ENCODE measurements at places on chromosomes 12 and 14. TPM values are rescaled to one million over a fixed set of nuclear protein-coding genes. Genes with fewer than 3 reads are reported as not detected.

GRCh38 chr12:100359822-100360221, 2.9 kb downstream of the SLC17A8 start:
- H3K27ac ChIP-seq, result no peak overlapping the region
- DNase-seq, result no peak
- peaks cover 22% of the 10 kb centered on the region for H3K27me3 ChIP-seq

GRCh38 chr14:34211732-34212131, 250.3 kb downstream of the SPTSSA start:
- peaks cover 8% of the 10 kb centered on the region for H3K4me1 ChIP-seq
- H3K36me3 ChIP-seq, result no peaks in the 10 kb centered on the region
- no peak overlapping the region for H3K4me3 ChIP-seq
- H3K27me3 ChIP-seq, result peaks cover 9% of the 10 kb centered on the region

DNA sequence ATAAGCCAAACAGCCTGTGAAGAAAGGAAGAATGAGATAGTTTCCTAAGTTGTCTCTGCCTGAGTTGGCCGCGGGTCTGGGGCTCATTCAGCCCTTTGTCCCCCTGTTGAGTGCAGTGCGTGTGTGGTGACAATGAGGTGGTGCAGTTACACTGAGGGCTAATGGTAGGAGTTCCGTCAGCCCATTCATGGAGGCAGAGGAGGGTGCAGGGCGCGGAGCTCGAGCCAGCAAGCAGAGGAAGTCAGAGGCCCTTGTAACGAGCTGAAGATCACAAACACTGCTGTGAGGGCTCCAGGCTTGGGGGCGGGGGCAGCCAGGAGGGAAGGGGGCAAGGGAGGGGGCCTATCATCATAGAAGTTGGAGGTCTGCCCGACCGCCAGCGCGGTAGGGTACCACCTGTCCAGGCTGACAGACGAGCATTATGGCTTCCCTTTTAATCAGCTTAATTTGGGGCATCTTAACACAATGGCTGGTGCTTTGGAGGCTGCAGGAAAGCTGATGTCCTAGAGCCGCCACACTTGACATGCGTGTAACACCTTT, 20.5 kb downstream of the CCND2 start:
- H3K4me1 ChIP-seq, result peaks cover 68% of the 10 kb centered on the region
- H3K36me3 ChIP-seq, result peaks cover 91% of the 10 kb centered on the region
- DNase-seq, result no peak
- H3K27ac ChIP-seq, result peak overlapping the region; percentile 92
- H3K27me3 ChIP-seq, result no peaks in the 10 kb centered on the region
- H3K4me3 ChIP-seq, result peak overlapping the region; percentile 44

- H3K4me3 ChIP-seq, result no peak overlapping the region
- H3K36me3 ChIP-seq, result no peaks in the 10 kb centered on the region
- no peak overlapping the region for H3K27ac ChIP-seq
- no peaks in the 10 kb centered on the region for H3K27me3 ChIP-seq
Observed at GRCh38 chr12:83250866-83251265, 564.2 kb downstream of the TMTC2 start.

DNA sequence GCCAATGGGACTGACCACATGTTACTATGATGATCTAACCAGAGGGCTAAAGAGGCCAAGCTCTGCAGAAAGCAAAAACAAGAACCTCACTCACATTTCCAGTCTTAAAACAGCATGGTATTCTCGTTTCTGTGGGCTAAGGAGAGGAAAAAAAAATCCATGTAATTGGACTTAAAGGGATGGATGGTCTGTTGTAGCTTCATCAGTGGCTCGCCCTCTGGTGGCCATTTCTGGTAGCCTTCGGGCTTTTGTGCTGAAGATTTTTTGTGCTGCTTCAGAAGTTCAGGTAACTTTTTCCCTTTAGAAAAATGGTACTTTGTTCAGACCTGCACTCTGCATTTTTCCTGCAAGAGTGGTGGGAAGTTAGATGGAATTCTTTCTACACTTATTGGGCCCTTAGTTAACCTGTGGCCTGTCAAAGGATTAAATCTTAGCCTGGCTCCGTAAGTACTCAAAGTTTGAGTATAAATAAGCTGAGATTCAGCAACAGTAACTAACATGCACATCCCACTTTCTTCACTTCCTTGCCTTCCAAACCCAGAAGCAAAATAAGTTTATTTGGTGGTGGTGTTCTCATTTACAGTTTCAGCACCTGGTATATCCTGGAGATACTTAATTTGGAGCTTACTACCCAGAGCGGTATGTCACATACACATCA, 22.3 kb downstream of the DCAF4 start:
- H3K27me3 ChIP-seq, result no peaks in the 10 kb centered on the region
- no peaks in the 10 kb centered on the region for H3K4me1 ChIP-seq
- H3K27ac ChIP-seq, result no peak overlapping the region
- H3K36me3 ChIP-seq, result peaks cover 20% of the 10 kb centered on the region

- H3K4me1 ChIP-seq, result peaks cover 6% of the 10 kb centered on the region
- no peaks in the 10 kb centered on the region for H3K36me3 ChIP-seq
- H3K4me3 ChIP-seq, result no peak overlapping the region
- peaks cover 13% of the 10 kb centered on the region for H3K27me3 ChIP-seq
- DNase-seq, result no peak
Observed at GRCh38 chr14:100651999-100652508, 64.8 kb upstream of the BEGAIN start.

DNA sequence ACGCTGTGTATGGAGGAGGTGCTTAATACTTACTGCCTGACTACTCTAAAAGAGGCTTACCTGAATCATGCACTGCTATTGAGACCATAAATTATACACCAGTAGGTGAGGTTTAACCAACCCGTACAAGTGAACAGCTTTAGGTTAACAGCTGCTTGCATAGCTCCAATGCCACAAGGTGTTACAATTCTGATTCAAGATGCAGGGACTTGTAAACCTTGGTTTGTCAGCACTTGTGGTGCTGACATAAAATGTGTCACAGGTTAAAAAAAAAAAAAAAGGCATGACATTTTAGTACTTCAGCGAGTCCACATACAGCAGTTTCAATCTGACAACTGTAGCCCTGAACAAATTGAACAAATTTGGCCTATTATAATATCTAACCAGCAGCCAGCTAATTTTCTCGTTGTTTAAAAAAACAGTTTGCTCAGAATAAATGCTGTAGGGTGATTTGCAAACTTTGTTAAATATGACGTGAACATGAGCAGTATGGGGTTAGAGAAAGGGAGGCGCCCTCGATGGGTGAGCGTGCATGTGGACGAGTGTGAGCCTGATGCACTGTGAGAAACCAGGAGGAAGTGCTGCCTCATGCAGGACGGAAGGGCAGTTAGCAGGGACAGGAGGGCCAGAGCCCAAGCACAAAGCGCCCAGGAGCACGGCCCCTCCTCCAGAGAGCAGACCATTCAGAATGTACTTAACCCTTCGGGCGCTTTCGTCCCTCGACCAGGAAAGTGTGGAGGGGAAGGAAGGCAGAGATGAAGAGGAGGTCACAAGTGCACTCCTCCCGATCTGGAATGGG, 44.7 kb downstream of the TCHP start:
- no peak overlapping the region for H3K4me3 ChIP-seq
- H3K27me3 ChIP-seq, result no peaks in the 10 kb centered on the region
- peaks cover 21% of the 10 kb centered on the region for H3K36me3 ChIP-seq
- DNase-seq, result no peak

DNA sequence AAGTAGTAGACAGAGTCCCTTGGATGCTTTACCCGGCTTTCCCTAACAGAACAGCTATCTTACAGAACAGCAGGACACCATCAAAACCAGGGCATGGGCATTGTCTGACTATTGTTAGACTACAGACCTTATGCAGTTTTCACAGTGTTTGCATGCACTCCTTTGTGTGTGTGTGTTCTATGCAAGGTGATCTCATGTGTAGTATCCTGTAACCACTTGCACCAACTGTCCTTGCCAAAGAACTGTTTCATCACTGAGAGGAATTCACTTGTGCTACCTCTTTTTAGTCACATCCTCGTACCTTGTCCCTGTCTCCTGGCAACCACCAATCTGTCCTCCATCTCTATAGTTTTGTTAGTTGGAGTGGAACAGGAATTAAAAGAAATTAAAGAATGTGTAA, 183.6 kb upstream of the PZP start:
- peaks cover 5% of the 10 kb centered on the region for H3K36me3 ChIP-seq
- peaks cover 18% of the 10 kb centered on the region for H3K4me1 ChIP-seq
- no peaks in the 10 kb centered on the region for H3K27me3 ChIP-seq
- H3K4me3 ChIP-seq, result no peak overlapping the region
- H3K27ac ChIP-seq, result no peak overlapping the region
- DNase-seq, result no peak

GRCh38 chr12:7917392-7918267, 18.4 kb downstream of the SLC2A3 start:
- H3K36me3 ChIP-seq, result peaks cover 39% of the 10 kb centered on the region
- DNase-seq, result no peak
- H3K27ac ChIP-seq, result no peak overlapping the region
- H3K4me3 ChIP-seq, result no peak overlapping the region
- H3K27me3 ChIP-seq, result no peaks in the 10 kb centered on the region

Gene ATL1
- 1.0 TPM for total RNA-seq

Gene FOXN4
- not detected for total RNA-seq

Gene NUAK1
- total RNA-seq, result not detected

Gene DEGS2
- 0.52 TPM for total RNA-seq

Gene TAS2R43
- not detected for total RNA-seq

Gene OVCH1
- total RNA-seq, result not detected

Gene KCNH3
- 0.91 TPM for total RNA-seq

Measured in activated naive CD4-positive, alpha-beta T cell treated with anti-CD3 and anti-CD28 coated beads for 36 hours (primary cell).